ENCODE measurements at places on chromosomes 4 and X.

GRCh38 chrX:27968352-27968751 lies 12.9 kb downstream of the DCAF8L1 start:
- no peak for DNase-seq

GRCh38 chrX:153669174-153669890 lies 4.3 kb downstream of the PNCK start:
- DNase-seq: peak; percentile 36

- DNase-seq: no peak
Observed at GRCh38 chr4:8101213-8102075, 57.2 kb downstream of the ABLIM2 start.

DNA sequence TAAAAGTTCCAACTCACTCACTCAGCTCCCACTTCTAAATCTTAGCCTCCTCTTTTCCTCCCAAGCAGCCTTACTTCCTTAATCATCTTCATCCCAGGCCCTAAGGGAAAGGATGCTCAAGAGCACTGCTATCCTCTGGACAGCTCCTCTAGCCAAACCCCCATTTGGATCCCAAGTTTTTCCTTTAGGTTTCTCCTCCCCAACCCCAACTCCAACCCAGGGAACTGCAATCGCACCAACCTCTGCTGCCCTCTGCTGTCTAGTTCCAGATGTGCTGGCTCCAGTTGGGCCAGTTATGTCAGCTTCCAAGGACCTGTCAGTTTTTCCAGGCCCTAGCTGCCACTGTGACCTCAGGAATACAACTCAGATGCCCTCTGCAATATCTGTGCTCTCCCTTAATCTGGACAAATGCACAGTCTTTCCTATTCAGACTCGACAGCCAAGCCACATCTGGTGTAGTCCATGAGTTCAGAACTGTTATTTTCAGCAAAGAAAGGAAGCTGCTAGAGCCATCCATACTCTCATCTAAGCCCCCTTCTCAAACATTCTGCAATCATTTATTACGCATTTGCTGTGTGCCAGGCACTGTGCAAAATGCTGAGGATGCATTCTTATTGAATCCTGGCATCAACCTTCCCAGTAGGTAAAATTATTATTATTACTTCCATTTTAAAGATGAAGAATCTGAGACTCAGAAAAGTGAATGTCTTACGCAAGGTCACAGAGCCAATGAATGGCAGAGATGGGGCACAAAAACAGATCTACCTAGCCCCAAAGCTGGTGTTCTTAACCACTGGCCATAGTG lies 12.3 kb upstream of the XPNPEP2 start:
- peak; percentile 15 for DNase-seq

GRCh38 chrX:153320555-153321184 lies 897 bp downstream of the PNMA6F start:
- DNase-seq: no peak

DNA sequence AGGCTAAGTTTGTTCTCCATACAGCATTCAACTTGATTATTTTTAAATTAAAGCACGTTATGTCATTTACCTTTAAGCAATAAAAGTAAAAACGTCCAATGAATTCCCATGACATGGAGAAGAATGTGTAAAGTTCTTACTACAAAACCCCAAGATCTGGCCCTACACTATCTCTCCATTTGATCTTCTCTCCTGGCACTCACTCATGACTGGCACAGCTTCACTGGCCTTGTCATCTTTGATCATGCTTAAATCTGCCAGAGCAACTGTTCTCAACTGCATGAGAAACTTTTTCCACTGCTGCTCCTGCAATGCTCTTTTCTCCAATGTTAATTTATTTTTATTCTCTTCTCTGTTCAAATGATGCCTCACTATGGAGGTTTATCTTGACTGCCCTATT lies 1109.0 kb upstream of the IGFBP7 start:
- no peak for DNase-seq

DNA sequence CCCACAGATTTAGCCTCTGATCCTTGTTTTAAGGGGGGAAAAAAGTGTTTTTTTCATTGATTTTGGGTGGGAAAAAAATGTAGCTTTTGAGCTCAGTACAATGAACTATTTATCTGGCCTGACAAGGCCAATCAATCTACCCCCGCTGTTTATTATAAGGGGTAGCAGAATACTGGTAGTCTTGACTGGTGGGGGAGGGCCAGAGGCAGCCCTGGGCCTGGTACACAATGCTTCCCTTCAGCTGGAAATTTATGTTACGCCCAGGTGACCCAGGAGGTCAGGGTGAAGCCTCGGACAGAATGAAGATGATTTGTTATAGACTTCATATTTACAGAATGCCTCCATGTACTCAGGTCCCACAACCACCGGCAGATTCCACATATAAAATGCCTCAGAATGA lies 143.2 kb downstream of the SH3KBP1 start:
- no peak for DNase-seq

DNA sequence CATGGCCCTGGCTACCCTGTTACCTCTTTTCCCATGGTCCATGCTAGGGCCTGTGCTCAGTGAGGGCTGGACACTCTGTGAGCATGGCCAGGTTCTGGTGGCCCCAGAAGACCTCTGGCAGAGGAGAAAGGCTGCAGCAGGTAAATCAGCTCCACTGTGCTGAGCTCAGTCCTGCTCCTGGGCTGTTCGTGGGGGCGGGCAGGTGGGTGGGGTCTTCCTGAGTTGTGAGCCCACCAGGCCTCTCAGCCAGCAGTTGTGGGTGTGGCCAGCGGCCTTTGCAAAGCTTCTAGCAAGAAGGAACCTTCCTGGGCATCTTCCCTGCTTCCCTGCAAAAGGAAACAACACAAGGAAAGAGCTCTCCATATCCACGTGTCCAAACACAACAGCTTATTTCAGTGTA lies 85.3 kb upstream of the STX18 start:
- DNase-seq: no peak

DNA sequence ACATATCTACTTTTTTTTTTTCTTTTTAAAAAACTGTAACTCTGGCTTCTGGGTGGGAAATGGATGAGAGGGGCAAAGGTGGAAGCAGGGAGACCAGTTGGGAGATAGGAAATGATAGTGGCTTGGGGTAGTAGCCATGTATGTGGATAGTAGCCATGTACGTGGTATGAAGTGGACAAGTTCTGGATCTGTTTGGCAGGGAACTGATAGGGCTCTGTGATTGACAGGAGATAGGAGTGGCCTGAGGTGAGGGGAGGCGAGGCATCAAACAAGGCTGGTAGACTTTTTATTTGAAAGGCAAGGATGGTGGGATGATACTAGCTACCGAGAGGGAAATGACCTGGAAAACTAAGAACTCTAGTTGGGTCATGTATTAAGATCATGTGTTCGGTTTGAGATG lies 117.8 kb downstream of the AFF1 start:
- DNase-seq: no peak

GRCh38 chrX:144840616-144841015 lies 406.7 kb upstream of the SPANXN1 start:
- DNase-seq: no peak

- DNase-seq: no peak
Observed at GRCh38 chr4:186036976-186037581, 31.9 kb upstream of the TLR3 start.

- no peak for DNase-seq
Observed at GRCh38 chrX:25726539-25726938, 411.6 kb upstream of the MAGEB18 start.

DNA sequence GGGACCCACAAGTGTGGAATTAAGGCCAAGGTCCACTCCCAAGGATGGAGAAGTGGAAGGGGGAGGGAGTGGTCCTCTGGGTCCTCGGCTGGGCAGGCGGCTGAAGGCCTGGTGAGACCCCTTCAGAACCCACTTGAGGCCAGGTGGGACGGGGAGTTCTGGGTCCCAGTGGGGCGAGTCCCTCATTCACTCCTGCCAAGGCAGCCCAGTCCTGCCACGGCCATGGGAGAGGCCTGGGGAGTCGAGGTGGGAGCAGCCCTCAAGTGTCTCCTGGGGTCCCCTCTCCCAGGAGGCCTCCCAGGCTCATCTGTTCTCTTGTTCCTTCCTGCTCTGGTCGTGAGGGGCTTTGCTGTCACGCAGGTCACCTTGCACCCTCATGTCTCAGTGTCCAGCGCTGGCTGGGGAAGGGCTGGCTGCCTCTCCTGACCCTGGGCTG lies 6.1 kb upstream of the SH3BP2 start:
- no peak for DNase-seq

DNA sequence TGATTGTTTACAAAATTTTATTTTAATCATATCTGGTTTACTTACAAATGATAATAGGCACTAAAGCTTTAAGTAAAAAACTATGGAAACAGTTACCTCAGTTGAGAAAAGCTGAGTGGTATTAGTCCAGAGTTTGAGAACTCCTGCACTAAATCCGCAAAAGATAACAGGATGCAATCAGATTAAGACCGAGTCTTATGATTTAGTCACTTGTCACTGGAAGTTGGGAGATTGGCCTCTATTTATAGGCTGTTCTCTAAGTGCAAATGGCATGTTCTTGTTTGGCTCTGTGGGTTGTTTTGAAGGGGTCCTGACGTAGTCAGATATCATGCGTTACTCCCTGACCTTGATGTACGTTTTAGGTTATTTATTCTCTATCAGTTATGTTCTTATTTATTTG lies 6.3 kb downstream of the GPAT3 start:
- DNase-seq: no peak

DNA sequence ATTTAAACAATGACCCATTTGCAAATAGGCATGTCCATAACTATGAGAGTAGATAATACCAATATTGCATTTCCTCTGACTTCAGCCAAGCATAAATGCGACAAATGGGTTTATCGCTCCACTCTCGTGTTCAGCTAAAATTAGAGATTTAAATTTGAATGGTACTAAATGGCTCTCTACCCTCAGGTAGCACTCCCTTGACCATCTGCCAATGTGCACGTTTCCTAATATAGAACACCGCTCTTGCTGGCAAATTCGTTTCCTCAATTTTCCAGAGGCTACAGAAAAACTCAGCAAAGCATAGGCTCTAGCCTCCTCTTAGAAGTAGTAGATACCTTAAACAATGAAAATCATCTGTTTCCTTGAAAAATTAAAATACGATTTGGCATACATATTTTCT lies 251.6 kb downstream of the ADGRA3 start:
- no peak for DNase-seq

- DNase-seq: no peak
Observed at GRCh38 chr4:107115185-107115847, 79.2 kb upstream of the DKK2 start.

GRCh38 chr4:97300561-97300960 lies 842.7 kb downstream of the STPG2 start:
- no peak for DNase-seq

GRCh38 chr4:2648159-2648814 lies 107.8 kb downstream of the TNIP2 start:
- DNase-seq: no peak

- DNase-seq: no peak
Observed at GRCh38 chrX:17410651-17411050, 35.7 kb downstream of the NHS start.

- no peak for DNase-seq
Observed at GRCh38 chrX:39318506-39319343, 517.5 kb downstream of the MID1IP1 start.

- DNase-seq: no peak
Observed at GRCh38 chr4:142913461-142914030, 67.4 kb upstream of the INPP4B start.

- no peak for DNase-seq
Observed at GRCh38 chrX:26007462-26007861, 130.7 kb upstream of the MAGEB18 start.

DNA sequence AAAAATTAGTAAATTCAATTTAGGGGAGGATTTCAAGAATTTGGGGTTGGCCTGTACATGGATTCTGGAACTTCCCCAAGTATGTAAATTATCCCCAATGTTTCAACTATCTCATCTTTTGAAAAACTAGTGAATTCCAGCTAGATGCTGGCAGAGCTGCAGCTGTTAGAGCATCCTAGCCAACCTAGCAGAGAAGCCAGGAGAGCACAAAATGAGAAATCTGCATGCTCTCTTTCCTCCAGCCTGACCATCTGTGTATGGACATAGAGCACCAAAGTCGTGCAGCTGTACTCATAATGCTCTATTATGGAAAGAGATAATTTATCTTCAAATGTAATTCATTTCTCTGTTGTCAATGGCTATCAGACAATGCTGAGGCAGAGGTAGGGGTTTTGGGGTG lies 1217.7 kb downstream of the PCDH19 start:
- DNase-seq: no peak

DNA sequence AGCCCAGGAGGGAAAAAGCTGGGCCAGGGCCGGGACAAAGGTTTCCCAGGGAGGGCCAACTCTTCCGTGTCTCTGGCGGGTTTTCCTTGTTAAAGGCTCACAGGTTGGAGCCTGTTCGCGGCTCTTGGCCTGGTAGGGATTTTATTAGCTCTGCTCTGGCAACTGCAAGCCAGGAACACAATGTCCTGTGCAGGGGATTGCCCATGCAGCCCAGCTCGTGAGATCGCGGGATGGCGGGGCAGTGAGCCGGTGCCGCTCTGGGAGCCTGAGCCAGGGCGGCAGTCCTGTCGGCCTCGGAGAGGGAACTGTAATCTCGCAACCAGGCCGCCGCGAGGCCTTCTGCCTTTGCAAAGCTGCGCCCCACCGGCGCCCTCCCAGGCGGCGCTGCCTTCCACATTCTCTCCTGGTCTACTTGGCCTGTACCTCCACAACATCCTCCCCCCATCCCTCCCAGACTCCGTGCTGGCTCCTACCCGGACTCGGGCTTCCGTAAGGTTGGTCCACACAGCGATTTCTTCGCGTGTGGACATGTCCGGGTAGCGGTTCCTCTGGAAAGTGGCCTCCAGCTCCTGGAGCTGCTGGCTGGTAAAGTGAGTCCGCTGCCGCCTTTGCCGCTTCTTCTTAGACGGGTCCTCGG lies 2.1 kb downstream of the PITX2 start:
- no peak for DNase-seq

DNA sequence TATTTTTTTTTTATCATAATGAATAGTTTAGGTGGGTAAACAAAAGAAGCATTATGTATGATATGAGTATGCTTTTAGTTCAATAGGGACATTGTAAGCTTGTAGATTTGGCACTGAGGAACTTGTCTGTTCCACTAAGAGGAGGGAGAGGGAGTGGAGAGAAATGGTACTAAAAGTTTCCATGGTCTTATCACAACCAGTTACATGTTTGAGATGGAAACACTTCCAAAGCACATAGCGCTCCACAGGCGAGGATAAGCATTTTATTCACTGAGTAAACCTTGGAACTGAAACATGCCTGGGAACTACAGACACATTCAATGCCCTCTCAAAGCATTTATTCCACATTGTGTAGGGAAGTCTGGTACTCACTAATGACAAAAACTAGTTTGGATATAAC lies 15.5 kb downstream of the MYOZ2 start:
- DNase-seq: no peak

GRCh38 chr4:165443276-165443675 lies 64.5 kb downstream of the CPE start:
- no peak for DNase-seq

DNA sequence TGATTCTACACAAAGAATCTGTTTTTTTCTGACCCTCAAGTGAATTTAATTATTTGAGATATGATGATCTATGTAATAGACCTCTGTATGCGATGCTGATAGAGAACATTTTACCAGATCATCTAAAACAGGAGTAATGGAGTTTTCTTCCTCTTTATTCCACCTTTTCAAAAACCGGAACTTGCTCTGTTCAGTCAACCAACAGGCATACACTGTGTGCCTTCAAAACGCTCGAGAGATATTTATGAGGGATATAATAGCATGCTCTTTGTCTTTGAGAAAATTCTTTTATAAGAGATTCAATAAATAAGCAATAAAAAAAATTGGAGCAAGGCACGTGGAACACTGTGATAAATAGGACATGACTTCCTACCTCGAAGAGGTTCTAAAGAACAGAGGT lies 2.0 kb downstream of the NYX start:
- no peak for DNase-seq

All from activated CD4-positive, alpha-beta T cell treated with anti-CD3 and anti-CD28 coated beads for 24 hours (primary cell).